Fibroblast of the conjunctiva (primary cell): ENCODE measurements at places on chromosomes 11 and 22.

DNA sequence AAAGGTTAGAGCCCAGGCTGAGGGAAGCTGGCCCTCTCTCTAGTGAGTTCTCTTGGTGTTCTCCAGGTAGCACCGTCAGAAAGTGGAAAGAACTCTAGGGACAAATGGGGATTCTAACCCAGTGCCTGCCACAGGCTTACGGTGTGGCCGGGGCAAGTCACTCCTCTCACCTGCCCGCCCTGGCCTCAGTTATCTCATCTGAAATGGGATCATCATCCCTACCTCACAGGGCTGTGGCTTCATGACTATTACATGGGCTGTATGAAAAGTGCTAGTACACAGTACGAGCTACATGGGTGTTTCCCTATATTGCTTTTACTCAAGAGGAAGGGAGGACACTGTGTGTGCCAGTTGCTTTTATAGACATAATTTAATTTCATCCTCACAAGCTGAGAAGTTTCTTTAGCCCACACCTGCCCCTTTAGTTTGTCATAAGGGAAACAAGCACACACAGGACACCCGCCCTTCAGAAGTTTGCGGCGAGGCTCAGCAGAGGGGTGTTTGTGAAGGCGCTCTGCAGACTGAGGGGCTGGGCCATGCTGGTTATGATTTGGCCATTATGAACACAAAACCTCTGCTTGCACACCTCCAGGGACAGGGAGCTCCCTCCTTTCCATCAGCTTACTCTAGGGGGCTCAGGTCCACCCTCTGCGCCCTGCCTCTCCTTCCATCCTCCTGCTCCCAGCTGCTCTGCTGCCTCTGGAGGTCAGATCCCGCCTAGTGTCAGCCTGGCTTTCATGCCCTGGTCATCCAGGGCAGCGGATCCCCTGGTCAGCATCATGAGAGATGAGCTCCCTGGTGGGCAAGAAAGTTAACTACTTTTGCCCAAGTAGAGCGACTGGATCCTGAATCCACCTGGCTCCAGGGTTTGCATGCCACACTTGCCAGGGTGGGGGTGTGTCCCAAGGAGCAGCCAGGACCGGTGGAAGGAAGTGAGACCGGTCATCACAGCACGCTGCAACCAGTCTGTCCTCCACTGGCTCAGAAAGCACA is 1.2 kb downstream of the KLHL35 start:
- no peak for DNase-seq

DNA sequence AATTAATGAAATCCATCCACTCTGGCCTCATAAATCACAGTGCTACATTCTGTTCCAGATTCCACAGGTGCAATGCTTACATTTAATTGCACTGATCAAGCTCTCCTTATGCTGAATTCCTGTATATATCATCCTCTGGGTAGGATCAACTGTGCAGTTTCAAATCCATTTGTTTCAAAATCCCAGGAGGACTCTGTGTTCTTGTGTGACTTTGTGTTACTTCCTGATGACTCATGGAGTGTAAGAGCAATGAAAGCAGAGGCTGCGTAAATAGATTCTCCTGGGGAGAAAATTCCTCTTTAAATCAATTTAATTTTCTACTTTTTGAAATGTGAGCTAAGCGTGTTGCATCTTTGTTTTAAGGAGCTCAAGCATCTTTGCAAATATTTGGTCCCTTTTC is 752.7 kb downstream of the METTL15 start:
- DNase-seq, result peak; percentile 53

GRCh38 chr11:67413266-67413849 is 2.1 kb upstream of the CARNS1 start:
- no peak for DNase-seq

GRCh38 chr11:57131080-57131790 is 50.5 kb upstream of the LRRC55 start:
- no peak for DNase-seq

DNA sequence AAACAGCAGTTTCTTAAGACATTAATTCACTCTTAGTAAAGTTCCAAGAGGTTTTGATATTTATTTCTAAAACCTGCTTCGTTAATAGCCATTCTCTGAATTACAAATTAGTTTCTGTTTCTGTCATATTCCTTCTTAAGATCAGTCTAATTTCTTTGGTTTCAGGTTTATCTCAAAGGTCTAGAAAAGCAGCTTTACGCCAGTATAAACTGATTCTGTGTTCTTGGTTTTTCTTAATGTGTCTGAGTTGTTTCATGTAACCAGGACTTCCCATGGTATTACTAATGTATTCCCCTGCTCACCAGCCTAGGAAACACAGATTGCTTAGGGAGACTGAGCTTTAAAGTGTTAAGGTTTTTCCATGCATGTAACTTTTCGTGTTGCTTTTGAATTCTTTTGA is 6.8 kb upstream of the ACY3 start:
- DNase-seq, result no peak

- DNase-seq, result no peak
These were observed 109.3 kb upstream of the SERPIND1 start for GRCh38 chr22:20664594-20664959.

DNA sequence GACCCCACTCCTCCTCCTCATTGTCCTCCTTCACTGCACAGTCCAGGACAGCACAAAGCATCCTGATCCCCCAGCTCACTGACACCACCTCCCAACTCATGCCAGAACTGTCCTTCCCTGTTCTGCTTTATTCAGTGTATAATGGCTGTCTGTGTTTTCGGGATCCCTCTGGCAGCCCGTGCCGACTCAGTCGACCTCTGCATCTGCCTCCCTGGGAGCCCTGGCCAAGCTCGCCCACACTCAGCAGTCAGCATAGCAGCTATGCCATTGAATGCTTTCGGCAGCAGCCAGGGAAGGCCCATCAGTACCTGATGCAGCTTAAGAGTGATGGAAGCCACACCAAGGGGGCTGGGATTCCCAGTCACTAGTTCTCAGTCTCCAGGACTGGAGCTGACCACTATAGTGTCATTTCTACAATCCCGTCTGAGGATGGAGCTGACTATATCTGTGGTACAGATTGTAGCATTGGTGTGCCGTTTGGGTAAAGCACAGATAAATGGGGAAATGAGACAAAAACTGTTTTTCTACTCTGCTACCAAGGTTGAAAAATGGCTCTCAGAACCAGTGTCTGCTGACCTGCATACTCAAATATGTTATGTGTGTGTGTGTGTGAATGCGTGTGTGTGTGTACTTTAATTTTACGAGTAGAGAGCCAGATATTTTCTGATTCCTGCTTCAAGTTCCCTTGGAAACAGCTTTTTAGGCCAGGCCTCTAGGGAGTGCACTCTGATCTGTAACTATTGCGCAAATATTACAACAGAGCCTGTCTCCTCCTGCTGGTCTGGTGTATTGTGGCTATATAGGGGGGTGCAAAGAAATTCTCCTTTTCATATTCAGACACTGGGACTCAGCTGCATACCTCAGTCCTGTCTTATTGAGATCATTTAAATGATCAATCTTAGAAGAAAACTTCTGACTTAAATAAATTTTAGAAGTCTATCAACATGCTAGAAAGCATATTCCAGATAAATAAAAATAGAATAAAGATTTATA is 78.8 kb upstream of the TOP3B start:
- DNase-seq, result peak; percentile 17
